ENCODE measurements at places on chromosomes 4 and X.

- no peak for DNase-seq
Measured at GRCh38 chr4:182409271-182409670, 166.1 kb downstream of the TENM3 start.

DNA sequence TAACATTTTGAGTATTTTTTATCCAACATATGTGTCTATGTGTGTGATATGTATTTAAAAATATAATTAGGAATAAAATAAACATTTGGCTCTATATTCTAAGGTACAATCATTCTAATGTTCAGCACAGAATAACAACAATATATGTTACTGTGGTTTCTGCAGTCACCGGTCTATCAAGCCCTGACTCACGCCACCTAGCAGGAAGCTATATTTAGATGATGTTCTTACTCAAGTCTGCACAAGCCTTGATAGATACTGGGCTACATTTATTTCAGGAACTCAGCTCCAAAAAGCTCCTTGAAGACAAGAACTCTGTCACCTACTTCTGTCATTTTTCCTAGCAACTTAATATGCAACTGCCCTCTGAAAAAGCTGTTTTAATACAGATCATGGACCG, 152.0 kb upstream of the FTHL17 start:
- DNase-seq: peak; percentile 78

- DNase-seq: no peak
Measured at GRCh38 chr4:142035566-142035965, 399.2 kb downstream of the IL15 start.

DNA sequence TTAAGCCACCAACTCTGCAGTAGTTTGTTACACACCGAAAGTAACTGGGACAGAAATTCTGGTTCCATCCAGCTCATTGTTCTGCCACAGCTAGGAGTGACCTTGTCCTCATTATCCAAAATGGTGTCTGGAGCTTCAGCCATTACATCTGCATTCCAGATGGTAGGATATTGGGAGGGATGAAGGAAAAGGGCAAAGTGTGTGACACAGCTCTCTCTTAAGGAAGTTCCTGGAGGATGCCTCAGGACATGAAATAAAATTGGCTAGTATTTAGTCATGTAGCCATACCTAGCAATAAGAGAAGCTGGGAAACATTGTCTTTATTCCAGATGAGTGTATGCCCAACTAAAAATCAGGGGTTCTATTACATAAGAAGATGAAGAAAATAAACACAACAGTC, 262.0 kb downstream of the BCOR start:
- no peak for DNase-seq

- no peak for DNase-seq
Measured at GRCh38 chrX:154470434-154470833, 8.6 kb downstream of the LAGE3 start.

DNA sequence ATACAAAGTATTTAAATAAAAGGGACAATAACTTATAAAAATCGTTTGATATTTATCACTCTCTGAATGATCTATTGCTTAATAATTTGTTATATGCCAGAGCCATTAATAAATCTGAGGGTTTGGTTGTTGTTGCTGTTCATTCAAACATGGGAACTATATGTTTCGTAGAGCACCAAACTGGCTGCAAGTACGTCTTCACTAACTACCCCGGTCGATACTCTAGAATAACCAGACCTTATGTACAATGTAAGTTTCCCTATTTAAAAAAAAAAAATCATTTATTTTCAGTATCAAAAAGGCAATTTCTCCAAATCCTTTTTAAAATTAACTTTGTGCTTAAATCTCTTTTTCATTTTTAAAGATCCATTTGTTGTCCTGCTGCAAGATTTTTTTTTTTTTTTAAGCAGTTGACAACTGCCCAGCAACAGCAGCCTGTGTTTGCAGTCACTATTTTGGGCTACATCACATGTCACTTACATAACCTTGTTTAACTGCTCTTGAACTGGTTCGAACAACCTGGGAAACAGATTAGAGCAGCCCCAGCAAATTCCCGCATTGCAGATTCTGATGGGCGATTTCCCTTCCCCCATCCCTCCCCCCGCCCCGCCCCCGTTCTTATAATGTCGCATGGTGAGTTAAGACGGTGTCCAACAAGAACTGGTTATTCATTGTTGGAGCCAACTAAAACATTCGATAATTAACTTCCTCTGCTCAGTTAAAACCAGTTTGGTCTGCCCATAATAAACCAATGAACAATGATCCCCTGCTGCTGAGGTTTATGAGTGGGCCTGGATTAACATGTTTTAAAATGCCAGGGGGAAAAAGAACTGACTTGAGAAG, 238.9 kb downstream of the NR3C2 start:
- no peak for DNase-seq

GRCh38 chr4:732486-732885, 26.9 kb downstream of the PCGF3 start:
- DNase-seq: no peak

DNA sequence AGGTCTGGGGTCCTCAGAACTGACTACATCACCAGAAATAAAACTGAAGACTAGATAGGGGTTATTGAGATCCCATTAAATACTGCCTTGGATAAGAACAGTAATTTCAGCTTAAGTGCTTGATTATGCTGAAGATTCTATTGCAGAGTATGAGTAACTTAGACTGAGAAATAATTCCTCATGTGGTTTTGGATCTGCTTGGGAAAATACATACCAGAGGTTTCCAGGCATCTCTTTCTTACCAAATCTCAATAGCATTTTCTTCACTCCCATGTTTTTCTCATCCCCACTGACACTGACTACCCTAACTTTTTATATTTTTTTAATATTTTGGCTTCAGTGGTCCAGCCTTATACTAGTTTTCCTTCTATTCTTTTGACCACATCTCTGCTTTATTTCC, 92.0 kb upstream of the TEX13D start:
- DNase-seq: no peak

GRCh38 chr4:60953826-60954225, 246.3 kb upstream of the ADGRL3 start:
- DNase-seq: no peak

DNA sequence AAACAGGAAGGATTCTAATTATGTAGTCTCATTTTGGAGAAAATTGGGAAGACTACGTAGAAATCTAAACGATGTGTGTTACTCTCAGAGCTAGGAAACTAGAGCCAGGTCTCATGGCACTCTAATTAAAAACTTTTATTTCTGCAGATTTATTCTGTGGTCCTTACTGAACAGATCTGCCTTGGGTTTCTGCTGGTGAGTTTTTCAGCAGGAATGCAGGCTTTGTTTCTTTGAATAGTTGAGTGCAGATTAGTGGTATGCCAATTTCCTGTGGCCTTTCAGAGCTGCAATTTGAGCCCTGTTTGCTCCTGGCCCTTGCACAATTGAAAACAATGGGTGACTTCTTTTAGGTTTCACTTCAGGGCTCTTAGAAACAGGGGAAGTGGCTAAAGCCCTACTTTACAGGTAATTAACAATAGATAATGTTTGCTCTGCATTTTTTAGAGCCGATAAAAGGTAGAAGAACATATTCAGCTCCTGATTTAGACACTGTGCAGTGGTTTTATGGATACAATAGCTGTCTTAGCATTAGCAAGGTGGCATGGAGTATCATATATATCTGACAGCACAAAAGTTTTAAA, 21.8 kb downstream of the SPRY1 start:
- DNase-seq: peak; percentile 95

DNA sequence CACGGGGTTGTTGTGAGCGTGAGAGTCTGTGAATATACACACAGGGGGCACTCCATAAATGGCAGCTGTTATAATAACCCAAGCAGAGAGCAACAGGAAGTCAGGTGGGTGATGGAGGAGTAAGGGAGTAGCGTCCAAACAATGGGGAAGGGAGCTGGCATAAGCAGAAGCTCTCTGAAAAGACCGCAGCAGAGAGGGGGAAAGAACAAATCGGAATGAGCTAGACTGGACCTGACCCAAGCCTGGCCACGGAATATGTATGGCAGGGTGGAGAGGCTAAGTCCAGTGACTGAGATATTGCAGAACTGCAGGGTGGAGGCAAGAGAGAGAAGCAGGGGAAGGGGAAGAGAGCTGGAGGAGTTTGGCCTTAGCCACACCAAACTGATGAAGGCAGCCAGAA, 6.5 kb upstream of the GJB1 start:
- no peak for DNase-seq

GRCh38 chrX:120120223-120120622, 4.5 kb upstream of the RHOXF1 start:
- no peak for DNase-seq

- no peak for DNase-seq
Measured at GRCh38 chr4:17115583-17115982, 217.1 kb upstream of the LDB2 start.

DNA sequence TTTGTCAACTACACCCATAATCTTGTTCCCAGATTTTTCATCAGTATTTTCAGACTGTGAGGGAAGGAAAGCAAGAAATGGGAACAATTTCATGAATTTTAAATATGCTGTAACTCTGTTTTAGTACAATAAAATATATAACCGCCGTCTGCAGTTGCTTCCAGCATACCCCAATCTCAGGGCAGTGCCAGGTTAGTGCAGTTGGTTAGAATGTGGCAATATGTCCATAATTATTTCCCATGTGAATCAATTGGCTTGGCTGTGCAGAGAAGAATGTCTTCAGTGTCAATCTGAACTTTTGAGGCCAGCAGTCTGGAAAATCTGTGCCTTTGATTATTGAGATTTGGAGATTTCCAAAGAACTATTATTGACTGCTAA, 5.0 kb upstream of the MMAA start:
- DNase-seq: no peak

DNA sequence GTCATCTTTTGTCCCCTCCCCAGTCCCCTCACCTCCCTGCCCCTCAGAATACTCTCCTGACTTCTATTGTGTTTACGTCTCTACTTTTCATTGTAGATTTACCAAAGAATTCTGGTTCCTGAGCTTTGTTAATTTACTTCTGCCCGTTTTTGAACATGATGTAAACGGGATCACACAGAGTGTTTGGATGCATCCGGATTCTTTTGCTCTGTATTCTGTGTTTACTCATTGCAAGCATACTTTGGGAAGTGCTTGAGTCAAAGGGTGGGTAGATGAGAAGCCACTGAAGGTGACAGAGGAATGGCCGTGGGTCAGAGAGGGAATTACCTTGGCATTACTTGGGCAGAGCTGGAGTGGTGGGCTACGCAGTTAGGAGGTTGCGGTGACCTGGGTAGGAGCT, 18.0 kb downstream of the CLCN4 start:
- DNase-seq: no peak

DNA sequence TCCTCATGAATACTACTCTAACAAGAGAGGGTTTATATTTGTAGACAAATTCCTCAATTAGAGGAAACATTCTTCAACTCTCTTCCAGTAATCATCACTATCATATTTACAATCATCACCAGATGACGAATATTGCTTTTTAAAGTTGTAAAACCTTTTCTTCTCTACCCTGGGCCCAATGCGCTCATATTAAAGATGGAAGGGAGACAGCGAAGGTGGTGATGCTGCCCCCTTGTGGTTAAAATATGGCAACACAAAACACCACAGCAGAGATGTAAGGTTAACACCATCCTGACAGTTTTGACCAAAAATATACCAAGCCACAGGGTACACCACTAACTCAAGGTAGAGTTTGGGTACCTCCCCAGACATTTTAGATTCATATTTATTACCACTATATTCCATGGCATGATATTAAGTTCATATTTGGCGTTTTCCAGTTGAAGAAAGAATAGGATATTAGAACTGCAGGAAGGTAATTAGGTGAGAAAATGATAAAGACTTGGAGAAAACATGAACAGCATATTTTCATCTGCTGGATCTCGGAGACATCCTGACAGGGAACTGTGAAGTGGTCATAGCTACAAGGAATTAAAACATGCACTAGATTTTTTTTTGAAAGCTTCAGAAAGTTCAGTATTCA, 72.8 kb downstream of the SLC9A7 start:
- peak; percentile 52 for DNase-seq

DNA sequence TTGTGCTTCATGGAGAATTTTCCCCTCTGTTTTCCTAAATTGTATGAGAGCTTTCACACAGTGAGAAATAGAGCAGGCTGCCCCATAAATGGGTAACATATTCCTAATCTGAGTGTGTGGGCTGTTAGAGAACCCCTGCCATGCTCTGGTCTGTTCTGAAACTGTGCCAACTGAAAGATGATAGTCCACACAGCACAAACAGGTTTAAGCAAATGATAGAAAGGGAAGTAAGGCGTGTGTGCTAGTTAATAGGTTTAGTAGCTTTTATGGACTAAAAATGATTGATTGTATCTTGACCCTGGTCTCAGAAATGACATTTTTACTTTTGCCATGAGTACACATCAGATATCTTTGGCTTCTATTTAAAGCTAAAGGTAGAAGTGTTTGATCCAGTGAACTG, 106.2 kb downstream of the PRRG1 start:
- DNase-seq: no peak

- DNase-seq: no peak
Measured at GRCh38 chr4:31787701-31788100, 1067.5 kb downstream of the PCDH7 start.

- DNase-seq: no peak
Measured at GRCh38 chr4:152697284-152698088, 17.7 kb upstream of the TMEM154 start.

DNA sequence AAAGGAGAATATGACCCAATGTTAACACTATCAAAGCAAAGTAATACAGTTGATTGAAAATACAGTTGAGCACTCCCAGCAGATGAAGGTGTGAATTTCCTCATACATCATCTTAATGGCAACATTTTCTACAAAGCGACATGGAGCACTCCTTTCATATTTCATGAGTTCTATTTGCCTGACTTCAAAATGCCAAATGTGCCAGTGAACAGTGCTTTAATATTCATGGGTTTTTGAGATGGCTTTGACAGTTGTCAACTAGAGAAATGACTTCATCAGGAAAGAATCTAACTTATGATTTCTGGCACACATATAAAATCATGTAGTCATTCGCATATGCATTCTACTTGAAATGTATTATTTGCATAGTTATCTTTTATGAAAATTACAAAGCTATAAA, 222.4 kb downstream of the GALNTL6 start:
- DNase-seq: no peak

DNA sequence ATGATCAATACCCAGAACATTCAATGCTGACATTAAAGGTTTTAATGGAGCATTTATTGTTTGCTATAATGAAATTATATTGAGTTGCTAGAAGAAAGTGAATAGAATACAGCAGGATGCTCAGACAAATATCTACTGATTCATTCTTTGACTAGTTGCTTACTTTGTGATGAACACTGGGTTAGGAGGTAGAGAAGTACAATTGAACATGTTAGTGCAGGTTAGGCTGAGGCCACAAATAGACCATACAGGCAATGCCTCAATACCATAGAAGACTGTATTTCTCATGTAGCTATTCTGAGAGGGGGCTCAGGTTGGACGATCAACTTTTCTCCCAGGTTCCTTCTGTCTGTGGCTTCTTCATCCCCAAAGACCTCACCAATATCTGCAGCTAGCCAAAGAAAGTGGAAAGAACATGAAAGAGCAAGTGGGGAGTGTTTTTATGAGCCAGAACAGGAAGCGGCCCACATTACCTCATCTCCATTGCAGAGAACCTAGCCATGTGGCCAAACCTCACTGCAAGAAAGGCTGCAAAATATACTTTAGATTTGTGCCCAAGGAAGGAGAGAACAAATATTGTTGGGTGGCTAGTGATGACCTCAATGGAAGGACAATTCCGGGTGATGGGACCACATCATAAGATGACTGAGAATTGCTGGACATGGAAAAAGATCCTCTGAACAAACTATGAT, 180.3 kb upstream of the GATB start:
- no peak for DNase-seq
